ENCODE measurements at places on chromosomes 1 and 21.

DNA sequence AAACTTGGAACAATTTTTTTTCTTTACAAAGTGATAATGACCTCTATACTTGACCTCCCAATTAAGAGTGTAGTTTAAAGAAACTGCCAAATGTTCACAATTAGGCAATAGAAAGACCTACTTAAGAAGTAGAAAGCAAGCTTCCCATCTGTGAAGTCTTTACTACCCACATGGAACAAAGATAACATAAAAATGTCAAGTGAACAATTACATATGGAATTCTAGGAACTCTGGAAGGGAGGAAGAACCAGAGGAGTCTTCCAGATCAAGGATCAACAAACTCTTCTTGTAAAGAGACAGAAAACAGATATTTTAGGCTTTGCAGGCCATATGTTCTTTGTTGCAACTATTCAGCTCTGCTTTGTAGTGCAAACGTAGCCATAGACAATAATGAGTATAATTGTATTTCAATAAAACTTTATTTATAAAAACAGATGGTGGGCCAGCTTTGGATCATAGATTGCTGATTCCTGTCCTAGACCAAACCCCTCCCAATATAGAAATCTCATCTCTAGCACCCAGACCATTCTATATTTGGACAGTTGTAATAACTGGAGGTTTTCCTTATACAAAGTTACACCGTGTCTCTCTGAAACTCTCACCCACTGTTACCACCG, 68.4 kb upstream of the MAGI3 start:
- DNase-seq = no peak

DNA sequence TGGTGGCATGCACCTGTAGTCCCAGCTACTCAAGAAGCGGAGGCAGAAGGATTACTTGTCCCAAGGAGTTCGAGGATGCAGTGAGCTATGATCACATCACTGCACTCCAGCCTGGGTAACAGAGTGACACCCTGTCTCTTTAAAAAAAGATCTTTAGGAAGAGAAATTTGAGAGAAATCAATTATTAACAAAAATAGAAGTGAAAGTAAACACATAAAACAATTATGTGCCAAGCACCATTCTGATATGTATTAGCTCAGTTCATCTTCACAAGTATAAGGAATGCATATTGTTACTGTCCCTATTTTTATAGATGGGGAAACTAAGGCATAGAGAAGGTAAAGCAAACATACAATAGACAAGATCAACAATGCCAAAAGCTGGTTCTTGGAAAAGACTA, 48.1 kb downstream of the MATN1 start:
- no peak for DNase-seq

DNA sequence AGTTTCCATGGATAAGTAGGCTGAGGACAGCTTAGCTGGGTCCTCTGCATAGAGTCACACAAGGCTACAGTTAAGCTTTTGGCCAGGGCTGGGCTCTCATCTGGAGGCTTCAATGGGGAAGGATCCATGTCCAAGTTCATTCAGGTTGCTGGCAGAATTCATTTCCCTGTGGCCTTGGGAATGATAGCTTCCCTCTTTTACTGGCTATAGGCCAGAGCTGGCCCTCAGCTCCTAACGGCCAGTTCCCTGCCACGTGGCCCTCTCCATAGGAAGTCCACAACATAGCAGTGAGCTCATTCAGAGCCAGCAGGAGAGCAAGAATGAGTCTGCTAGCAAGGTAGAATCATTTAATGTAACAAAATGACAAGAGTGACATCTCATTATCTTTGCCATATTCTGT, 15.1 kb upstream of the PODN start:
- DNase-seq = no peak

- DNase-seq = no peak
Observed at GRCh38 chr21:37243961-37244360, 23.2 kb downstream of the VPS26C start.

GRCh38 chr1:225897595-225898514, 8.9 kb upstream of the LEFTY1 start:
- DNase-seq = peak; percentile 27

GRCh38 chr1:197305925-197306324, 37.9 kb downstream of the CRB1 start:
- no peak for DNase-seq

GRCh38 chr1:151739590-151740355, 18.5 kb downstream of the RIIAD1 start:
- DNase-seq = no peak

GRCh38 chr1:65238010-65238409, 71.3 kb upstream of the DNAJC6 start:
- DNase-seq = no peak

DNA sequence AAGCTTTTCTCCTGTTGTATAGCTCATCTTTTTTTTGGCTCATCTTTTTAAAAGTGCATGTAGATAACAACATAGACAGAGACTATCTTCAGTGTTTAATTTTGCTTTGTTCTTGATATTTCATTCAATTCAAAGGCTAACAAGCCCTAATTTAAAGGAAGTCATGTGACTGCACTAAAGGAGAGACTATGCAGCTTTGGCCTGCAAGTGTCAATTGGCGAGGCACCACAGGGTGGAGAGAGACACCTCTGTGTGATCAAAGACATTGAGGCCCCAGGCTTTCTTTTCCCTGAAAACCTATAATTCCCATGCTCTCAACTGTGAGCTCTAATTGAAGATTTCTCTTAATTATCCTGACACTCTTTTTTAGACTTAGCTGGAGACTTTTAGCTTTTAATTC, 53.6 kb downstream of the CHODL start:
- no peak for DNase-seq

DNA sequence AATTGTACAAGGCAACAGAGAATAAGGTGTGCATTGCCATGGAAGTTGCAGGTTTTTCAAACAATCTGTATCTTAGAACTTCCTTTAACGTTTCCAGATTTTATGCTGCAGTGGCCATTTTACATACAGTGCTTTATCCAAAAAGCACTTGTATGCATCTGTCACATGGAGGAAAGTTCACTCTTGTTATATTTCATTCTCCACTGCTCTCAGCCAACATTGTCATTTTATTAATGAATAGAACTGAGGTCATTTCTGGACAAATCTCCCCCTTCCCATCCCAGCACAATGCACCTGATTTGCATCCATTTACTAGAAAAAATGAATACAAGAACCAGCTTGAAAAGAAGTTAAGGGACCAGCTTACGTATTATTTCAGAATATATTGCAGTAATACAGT, 342.0 kb downstream of the USP25 start:
- DNase-seq = no peak

- DNase-seq = no peak
Observed at GRCh38 chr1:174352883-174353608, 94.7 kb upstream of the GPR52 start.

DNA sequence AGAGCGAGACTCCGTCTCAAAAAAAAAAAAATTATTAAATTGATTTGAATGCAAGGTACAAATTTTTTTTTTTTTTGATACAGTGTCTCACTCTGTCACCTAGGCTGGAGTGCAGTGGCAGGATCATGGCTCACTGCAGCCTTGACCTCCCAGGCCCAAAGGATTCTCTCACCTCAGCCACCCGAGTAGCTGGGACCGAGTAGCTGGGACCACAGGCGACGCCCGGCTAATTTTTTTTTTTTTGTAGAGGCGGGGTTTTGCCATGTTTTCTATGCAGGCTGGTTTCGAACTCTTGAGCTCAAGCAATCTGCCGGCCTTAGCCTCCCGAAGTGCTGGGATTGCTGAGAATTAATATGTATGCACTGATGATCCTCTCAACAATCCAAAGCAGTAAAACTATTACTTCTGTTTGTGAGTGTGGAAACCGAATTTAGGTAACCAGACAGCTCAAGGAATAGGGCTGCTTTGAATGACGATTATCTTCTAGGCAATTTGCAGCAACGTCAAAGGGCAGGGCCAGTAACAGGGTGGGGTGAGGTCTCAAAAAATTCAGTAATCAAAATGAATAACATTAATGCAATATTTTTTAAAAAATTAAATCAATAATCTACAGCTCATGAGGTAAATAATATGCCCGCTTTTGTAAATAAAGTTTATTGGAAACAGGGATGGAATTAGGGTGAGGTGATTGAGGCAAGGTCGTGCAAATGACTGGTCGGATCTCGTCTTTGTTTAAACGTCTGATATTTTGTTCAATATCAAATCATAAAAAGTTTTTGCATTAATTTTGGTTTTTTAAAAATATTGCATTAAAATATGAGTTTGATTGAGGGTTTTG, 1.2 kb downstream of the CLSPN start:
- no peak for DNase-seq

- DNase-seq = no peak
Observed at GRCh38 chr1:35044431-35044830, 12.7 kb upstream of the ZMYM6 start.

DNA sequence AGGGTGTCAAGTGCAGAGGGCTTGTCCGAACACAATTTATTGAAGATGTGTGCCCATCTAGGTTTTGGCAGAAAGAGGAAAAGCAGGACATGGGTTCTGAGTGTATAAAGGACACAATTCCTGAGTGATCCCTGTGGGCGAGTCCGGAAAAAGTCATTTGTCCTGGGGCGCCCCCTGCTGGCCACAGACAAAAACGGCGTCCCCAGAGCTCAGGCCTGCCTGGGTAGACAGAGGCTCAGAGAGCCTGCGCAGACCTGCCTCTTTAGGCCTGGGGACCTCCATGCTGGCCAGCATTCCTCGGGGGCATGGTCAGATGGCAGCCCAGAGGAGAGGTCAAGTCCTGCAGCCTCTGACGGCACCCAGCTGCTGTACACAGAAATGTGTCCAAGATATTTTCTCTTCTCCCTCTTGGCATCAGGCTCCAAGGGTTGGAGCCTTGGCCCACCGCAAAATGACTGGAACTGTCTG, 65.5 kb upstream of the LRP8 start:
- DNase-seq = peak; percentile 65

- DNase-seq = no peak
Observed at GRCh38 chr1:81340239-81340638, 460.5 kb upstream of the ADGRL2 start.

GRCh38 chr1:33165209-33165608, 16.6 kb downstream of the TRIM62 start:
- no peak for DNase-seq

DNA sequence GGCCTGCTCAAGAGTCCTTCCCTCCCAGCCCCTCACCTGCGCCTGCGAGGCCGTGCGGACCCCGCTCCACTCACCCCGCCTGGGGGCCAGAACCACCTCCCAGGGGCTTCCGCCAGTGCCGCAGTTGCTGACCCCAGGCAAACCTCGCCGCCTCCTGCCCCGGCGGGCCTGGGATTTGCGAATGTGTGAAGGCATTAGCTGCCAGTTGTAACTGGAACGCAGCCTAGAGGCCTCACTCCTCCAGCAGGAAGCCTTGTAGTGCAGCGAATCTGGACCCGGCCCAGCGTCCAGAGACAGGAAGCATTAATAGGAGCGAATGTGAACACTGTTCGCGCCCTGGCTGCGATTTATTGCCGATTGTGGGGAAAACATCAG, 140.9 kb upstream of the ARHGEF16 start:
- DNase-seq = no peak

GRCh38 chr1:47871799-47872353, 125.3 kb downstream of the TRABD2B start:
- no peak for DNase-seq

GRCh38 chr1:175193527-175193910, 943 bp upstream of the KIAA0040 start:
- no peak for DNase-seq

GRCh38 chr1:212315907-212316306, 30.7 kb downstream of the PPP2R5A start:
- DNase-seq = no peak

DNA sequence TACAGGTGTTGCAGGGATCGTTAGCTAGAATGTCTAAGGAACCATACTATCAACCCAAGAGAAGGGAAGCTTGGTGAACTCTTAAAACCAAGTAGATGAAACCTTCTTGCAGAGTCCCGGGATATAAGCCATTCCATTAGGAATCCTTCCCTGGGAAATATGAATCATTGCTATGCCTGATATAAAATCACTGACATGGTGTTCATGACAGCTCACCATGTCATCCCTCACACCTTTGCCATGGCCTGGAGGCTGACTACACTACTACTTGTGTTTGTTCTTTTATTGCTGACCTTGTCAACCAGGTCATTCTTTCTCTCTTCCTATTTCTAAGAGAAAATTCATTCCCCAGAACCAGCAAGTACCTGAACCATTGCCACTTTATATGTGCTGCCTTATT, 12.1 kb downstream of the ST6GALNAC3 start:
- DNase-seq = no peak

DNA sequence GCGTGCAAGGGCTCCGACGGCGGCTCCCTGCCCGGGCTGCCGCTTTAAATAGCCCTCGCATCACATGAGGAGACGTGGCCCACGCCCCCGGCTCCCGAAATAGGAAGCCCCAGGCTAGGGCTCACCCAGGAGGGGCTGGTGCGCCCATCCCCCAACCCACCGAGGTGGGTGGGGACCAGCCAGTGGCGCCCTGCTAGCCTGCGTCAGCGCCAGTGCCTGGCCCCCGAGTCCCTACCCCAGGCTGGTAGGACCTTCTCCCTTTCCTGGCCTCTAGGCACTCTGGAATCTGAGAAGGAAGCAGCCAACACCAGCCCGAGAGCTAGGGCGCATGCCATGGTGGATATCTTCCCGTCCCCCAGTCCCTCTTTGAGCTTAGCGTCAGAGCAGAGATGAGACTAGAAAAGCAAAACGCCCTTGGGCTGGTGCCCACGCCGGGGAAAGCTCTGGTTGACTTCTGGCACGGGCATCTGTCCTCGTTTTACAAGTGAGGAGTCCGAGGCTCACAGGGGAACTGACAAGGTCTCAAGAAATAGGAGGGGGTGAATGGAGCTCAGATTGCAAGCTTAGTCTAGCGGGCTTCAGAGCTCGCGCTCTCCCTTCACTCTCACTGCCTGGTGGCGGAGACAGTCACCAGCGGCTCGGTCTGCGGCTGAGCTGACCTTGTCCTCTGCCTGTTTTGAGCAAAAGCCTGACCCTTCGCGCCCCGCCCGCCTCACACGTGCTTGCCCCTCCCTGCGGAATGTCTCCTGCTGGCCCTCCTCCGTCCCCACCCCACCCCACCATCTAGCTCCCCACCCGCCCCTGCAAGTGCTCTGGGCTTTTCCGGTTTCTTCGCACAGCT, at the start of gene FABP3:
FABP3 (minus strand) TSS at position 21 of the 841 bp plus-strand sequence. CDS start 62 bp downstream, outside the sequence.
- no peak for DNase-seq

GRCh38 chr1:158654571-158654970, 31.9 kb downstream of the SPTA1 start:
- DNase-seq = no peak

DNA sequence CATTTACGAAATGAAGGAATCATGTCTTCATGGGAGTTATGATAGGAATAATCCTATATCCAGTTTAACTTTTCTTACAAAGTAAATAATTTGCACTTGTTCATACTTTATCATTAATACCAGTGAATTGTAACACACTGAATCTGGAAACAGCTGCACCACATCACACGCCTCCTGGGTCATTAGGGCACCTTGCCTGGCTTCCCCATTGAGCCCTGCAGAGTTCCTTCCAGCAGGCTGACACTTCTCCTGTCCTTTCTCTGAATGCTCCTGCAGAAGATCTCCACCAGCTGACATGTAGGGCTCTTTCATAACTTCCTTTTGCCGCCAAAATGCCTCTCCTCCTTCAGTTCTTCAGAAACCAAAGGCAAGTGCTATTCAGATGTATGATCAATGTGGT, 201.1 kb downstream of the DAB1 start:
- no peak for DNase-seq

Measured in activated naive CD4-positive, alpha-beta T cell (primary cell).